ENCODE measurements at places on chromosomes 16 and 17.

DNA sequence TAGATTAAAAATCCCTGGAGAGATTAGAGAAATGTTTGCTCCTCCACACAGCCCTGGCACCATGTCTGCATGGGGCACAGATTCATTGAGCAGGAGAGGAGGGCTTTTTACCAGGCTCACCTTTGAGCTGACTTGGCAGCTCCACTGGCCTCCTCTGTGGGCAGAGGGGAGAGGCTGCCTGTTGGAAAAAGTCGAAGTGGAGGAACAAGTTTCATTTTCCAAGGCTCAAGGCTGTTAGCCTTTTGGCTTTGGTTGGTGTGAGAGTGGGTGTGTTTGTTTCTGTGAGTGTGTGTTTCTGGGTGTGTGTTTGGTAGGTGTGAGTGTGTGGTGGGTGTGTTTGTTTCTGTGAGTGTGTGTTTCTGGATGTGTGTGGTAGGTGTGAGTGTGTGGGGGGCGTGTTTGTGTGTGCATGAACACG lies 5.6 kb downstream of the TMEM238L start:
- no peak for DNase-seq

DNA sequence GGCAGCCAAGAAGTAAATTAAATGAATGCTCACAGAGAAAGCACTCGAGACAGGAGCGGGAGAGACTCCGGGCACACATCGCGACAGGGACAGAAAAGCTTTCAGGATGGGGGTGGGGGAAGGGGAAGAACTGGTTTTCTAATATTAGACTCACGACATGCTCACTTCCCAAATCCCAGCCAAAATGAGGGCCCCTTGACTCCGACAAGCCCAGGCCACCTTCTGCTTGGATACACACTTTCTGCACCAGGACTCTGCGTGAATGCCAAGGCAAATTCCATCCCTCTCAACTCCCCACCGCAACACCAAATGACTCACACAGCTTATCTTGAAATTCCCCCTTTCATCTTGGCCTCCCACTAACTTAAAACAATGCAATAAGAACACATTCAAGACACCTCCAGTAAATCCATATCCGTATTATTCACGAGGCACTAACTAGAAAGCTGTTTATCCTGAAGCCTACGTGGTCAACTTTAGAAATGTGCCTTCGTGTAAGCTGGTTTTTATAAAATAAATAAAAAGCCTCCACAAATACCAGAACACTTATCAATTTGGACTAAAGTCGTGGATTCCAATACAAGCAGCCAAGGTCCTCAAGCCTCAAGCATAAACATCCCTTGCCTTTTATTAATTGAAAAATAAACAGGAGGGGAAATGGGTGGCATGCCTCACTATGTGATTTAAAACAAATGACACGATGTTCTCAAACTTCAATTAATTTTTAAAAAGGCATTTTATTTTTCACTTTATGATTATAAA lies 46.1 kb downstream of the NXN start:
- no peak for DNase-seq

- no peak for DNase-seq
Measured at GRCh38 chr16:48918520-48919258, 308.7 kb upstream of the N4BP1 start.

DNA sequence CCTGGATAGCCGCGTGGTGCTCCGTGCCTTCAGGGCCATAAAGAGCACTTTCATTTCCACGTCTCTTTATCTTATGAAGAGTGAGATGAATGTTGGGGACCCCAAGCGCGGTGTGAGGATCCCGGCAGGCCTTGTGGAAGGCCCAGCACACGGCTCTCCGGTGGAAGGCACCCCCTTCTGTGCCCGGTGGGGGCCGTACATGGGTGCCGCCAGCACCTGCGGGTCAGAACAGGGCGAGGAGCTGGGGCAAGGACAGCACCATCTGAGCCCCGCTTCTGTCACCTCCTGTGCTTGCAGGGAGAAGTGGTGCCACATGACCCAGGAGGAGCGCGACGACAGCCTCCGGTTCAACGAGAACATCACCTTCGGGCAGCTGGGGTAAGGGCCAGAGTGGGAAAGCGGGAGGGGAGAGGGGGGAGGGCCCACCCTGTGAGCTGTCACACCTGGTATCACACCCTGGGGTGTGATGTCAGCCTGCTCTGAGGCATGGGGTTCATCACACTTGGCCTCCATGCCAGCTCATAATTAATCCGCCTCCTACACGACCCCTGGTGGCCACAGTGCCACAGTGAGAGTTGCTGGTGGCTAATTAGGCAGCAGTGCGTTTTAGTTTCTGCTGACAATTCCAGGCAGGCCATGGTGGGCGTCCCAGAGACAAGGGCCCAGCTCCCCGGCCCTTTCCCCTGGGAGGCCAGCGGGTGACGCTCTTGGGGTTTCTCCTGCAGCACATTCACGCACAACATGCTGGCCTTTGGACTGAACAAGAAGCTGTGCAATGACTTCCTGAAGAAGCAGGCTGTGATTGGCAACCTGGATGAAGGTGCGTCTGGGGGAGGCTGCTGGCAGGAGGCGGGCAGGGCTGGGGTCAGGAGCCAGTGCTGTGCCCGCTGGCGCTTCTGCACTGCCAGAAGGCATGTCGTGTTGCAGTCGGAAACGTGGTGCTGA lies 25.7 kb downstream of the CIBAR2 start:
- DNase-seq = peak; percentile 54

- DNase-seq = no peak
Measured at GRCh38 chr17:17345294-17345597, 42.1 kb downstream of the NT5M start.

GRCh38 chr16:20628213-20628612 lies 52.0 kb upstream of the ACSM2B start:
- DNase-seq = no peak

DNA sequence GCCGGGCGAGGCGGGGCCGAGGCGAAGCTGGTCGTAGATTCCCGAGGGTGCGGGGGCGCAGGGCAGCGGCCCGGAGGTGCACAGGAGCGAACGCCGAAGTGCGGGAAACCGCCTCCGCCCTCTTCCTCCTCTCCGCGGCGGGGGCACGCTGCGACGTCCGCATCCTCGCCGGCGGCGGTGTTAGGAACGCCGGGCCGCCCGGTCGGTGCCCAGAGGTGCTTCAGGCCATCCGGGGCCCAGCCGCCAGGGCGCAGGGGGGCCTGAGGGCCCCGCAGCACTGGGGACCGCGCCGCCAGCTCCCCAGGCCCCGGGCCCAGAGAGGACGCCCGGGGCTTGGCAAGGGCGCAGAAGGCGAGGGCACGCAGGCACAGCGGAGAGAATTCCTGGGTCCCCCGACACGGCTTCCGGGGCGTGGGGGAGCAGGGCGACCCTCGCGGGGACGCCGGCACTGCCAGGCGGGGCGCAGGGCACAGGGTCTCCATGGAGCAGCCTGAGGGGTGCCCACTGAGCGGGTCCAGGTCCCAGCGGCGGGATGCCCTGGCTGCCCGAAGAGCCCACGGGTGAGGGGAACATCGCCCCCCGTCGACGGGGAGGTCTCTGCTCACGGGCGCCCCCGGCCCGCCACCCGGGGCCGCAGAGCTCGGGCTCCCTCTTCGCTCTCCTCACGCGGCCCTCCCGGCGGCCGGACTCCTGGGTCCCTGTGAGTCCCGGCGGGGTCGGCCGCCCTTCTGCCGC lies 576 bp downstream of the EPOP start:
- DNase-seq = peak; percentile 53

DNA sequence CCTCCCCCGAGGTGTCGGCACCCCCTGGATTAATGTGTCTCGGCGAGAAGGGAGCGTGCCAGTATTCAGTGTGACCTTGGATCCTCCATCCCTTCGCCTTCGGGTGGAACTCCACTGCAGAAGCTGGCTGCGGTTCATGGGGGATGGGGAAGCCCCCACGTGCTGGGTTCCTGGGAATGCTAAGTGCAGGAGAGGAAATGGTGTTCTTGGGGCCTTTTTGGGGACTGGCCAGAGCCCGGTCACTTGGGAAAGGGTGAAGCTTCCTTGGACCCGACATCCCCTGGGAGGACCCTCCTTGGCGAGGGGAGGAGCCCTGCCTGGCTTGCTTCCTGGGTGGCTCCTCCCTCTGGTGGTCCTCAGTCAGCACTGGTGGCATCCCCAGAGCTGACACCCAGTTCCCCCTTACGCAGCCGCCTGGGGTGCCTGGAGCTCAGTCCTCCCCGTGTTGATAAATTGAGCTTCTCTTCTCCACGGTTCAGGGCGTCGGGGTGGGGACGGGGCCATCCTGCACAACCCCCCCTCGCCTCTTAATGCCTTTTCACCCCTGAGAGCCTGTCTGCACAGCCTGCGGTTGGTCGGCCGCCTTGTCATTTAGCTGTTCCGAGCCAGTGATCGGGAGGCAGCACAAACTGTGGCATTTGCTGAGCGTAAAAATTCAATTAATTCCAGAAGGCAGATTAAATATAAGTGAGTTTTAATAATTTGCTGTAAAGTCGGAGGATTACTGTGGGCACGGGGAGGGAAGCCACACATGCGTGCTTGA lies 30.7 kb upstream of the GSE1 start:
- no peak for DNase-seq

DNA sequence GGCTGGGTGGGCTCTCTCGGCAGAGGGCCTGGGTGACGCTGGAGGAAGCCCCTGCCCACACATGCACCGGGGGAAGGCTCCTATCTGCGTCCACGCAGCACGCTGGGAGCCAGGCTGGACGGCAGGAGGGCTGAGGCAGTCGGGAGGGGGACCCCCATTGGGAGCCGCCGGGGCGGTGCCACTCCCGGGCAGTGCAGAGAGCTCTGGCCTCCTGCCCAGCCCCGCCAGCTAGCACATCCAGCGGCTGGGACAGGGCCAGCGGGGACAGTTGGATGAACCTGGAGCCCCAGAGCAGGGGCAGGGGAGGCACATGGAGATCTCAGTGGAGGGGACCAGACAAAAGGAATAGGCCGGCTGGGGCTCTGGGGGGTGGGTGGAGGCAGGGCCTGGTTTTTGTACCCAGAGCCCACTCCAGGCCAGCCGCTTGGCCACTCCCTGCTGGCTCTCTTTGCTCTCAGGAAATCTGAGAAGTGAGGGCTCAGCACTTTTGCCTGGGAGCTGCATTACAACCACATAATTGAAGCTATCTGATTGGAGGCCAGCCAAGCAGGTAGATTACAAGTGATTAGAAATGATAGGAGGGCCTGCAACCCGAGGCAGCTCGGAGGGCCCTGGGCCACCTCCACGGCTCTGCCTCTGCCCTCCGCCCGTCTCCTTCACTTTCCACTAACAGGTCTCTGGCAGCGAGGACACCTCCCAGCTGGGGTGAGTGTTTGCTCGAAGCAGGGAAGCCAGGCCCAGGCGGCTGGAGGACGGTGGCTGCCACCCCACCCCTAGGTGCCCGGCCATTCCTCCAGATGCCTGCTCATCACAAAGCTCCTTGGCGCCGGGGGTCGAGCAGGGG lies 40.1 kb downstream of the ENGASE start:
- DNase-seq = no peak

DNA sequence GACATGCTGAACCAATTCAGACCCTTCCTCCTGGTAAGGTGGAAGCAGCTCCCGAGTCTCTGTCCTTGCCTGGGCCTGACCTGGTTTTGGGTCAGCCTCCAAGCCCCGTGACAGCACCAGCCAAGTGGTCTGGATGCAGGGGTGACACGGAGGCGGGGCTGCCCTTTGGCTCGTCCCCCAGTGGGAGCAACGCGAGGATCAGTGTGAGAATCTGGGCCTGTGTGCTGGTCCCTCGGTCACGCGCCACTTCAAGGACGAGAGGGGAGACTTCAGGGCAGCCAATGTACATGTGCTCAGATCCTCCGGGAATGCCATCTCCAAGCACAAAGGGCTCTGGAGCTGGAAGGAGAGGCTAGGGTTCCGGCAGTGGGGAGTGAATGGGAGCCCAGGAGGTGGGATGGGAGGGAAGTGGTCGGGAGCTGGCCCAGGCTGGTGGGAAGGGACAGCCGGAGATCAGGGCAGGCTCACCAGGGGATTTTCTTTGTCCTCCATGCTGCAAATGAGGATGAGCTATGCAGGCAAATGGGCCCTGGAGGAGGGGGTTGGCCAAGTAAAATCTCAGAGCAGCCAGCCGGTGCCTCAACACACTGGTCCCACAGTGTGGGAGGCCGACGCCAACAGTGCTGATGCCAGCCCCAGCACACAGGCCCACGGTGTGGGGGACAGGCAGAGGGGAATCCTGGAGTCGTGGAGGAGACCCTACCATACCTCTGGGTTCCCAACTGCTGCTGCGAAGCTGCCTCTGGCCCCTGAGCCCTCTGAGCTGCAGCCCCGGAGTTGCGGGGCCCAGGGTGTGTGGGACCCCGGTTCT lies 4.2 kb upstream of the NDRG4 start:
- DNase-seq = no peak

- no peak for DNase-seq
Measured at GRCh38 chr17:44672479-44673093, 16.3 kb downstream of the MEIOC start.

DNA sequence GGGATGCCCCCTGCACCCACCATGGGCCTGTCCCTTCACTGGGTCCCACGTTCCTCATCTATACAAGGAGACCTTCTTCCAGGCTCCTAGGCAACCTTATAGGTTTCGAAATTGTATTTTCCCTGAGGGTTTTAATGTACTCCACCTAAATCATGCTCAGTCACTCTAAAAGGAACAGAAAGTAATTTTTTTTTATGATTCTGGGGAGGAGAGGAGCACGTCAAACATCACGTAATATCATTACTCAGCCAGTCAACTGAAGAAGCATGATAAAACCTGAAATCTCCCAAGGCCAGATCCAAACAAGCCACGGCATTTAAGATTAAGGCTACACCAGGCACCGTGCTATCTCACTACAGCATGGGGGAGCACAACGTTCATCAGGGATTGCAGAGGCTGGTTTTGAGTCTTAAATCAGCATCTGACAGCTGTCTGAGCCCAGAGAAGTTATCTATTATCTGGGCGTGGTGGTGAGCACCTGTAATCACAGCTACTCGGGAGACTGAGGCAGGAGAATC lies 3.9 kb upstream of the TMEM114 start:
- no peak for DNase-seq

GRCh38 chr17:11900041-11900476 lies 97.2 kb downstream of the ZNF18 start:
- no peak for DNase-seq

- DNase-seq = no peak
Measured at GRCh38 chr17:37541880-37542660, 52.4 kb downstream of the DUSP14 start.

- no peak for DNase-seq
Measured at GRCh38 chr16:8489580-8489979, 100.7 kb downstream of the TMEM114 start.

- DNase-seq = no peak
Measured at GRCh38 chr16:65621640-65622039, 499.8 kb upstream of the CDH11 start.

DNA sequence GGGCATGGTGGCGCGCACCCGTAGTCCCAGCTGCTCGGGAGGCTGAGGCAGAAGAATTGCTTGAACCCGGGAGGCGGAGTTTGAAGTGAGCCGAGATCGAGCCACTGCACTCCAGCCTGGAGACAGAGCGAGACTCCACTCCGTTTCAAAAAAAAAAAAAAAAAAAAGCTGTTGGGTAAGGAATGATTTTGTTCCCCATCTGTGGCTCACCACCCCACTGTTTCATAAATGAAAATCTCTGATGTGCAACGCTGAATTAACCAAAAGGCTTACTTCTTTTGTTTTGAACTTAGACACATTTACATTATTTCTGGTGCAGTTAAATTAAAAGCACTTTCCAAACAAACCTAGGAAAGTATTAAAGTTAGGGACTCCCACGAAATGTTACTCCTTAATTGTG lies 1.2 kb upstream of the METTL9 start:
- no peak for DNase-seq
